ENCODE measurements at places on chromosomes 5 and 9.

GRCh38 chr9:125943831-125944230 is 196.7 kb downstream of the PBX3 start:
- DNase-seq: no peak

GRCh38 chr5:11655681-11656080 is 248.6 kb downstream of the CTNND2 start:
- no peak for DNase-seq

GRCh38 chr5:146758938-146759337 is 119.6 kb downstream of the PPP2R2B start:
- DNase-seq: no peak

- no peak for DNase-seq
Observed at GRCh38 chr5:32099486-32100035, 74.6 kb downstream of the GOLPH3 start.

DNA sequence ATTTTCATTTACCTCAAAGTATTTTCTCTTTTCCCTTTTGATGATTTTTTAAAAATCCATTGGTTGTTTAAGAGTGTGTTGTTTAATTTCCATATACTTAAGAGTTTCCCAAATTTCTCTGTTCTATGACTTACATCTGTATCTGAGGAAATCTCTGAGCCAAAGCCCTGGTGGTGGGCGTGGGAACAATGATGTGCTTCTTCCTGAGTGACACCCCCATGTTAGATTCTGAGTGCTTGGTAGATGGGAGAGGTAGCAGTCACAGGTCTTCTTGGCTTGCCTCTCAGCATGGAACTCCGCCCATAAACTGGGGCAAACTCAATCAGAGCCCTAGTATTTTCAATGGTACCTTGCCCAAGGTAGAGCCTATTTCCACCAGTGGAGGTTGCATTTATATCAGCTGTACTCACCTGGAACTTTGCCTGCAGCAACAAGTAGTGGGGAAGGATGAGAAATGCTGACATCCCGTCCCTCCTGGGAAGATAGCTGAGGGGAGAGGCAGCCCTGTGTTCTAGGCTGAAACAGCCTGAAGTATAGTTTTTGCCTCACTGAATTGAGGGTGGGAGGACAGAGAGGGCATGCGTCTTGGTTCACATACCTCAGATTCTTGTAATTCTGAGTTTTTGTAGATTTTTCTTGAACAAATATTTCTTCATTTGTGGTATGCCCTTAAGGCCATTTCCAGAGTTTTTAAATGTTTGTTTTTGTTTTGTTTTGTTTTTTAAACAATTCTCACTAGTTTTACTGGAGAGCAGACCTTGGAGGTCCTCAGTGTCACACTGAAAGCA is 26.4 kb downstream of the C9orf43 start:
- DNase-seq: no peak

- DNase-seq: no peak
Observed at GRCh38 chr5:109218818-109219217, 191.0 kb downstream of the PJA2 start.
